ENCODE measurements at places on chromosomes 16 and 17.
A peak's percentile ranks its signal among the peaks of the same experiment; 100 is the strongest.

DNA sequence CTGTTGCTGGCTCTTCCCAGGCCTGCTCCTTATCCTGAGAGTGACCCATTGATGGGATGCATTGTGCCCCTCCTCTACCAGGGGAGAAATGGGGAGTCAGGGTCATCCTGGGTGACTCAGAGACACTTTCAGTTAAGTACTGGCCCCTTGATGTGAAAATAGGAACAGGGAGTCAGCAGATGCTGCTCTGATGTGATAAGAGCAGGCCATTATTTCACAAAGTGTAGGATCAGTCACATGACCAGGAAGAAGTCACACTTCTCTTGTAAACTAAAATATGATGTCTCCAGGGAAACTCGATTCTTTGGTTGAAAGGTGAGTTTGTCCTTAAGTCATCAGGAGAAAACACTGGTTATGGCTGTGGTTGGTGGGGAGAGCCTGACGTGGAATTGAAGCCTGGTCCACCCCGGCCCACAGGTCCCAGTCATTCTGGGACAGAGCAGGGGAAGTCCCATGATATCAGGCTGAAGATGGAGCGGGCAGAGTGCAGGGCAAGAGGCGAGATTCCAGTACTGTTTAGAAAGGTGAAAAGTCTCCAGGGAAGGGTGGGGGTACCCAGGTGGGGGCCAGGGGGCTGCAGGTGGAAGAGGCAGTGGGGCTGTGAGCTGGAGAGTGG, 88.6 kb upstream of the NLRP1 start:
- no peak for DNase-seq

- DNase-seq, result no peak
Observed at GRCh38 chr17:14579716-14580115, 278.8 kb downstream of the HS3ST3B1 start.

GRCh38 chr17:60223456-60223855, 73.7 kb downstream of the CA4 start:
- no peak for DNase-seq

DNA sequence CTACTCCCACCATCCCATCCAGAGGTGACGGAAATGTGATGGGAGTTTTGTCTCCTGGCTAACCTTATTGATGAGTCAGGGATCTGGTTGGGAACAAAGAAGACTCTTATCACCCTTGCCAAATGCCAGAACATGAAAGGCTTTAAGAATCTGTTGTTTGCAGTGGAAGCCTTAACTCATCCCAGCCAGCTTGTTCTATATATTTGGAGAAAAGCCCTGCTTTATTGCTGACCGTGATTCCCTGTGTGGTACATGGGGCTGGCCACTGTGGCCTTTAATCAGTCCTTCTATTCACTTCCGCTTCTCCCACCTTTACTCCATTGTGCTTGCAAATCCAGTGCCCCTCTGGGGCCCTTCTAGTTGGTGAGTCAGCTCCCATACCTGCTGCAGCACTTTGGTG, 156.6 kb downstream of the PHKB start:
- no peak for DNase-seq

- no peak for DNase-seq
Observed at GRCh38 chr16:81694494-81695280, 84.4 kb upstream of the PLCG2 start.

- peak; percentile 53 for DNase-seq
Observed at GRCh38 chr16:20904507-20905081, 4.0 kb downstream of the LYRM1 start.

- no peak for DNase-seq
Observed at GRCh38 chr16:2966043-2966807, 2.1 kb downstream of the KREMEN2 start.

DNA sequence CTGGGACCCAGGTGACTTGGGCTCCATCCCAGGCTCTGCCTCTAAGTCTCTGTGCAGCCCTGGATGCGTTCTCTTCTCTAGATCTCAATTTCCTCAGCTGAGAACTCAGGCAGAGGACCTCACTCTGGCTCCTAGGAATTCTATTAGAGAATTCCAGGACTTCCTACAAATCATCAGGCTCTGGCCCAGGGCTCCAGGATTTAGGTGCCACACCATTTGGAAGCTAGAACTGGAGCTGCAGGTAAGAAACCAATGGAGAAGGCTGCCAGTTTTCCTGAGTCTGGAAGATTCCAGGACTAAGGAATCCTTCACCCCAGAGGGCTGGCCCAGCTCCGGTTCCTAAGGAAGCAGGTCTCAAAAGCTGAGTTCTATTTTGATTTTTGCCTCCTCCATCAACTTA, 189.8 kb upstream of the CDH5 start:
- DNase-seq, result no peak

- no peak for DNase-seq
Observed at GRCh38 chr16:79295746-79296145, 304.8 kb downstream of the MAF start.

DNA sequence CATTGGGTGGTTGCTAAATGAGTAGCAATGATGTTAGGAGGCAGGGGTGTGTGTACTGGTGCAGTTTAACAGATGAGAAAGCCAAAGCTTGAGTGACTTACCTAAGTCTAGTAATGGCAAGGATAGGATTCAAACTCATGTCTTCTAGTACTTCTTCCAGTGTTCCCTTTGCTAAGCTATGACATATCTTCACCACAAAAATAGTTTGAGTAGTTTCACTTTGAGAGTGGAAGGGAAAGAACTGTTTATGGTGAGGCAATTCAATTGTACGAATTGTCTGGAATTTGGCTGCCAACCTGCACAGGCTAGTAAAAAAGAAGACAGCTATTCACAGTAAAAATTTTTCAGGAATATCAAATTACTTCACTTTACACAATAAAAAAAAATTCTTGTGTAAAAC, 138.0 kb downstream of the NLK start:
- no peak for DNase-seq

All from memory B cell (primary cell).